ENCODE measurements at places on chromosomes 11 and 22. TPM values are rescaled to one million over a fixed set of nuclear protein-coding genes. Genes with fewer than 3 reads are reported as not detected.

DNA sequence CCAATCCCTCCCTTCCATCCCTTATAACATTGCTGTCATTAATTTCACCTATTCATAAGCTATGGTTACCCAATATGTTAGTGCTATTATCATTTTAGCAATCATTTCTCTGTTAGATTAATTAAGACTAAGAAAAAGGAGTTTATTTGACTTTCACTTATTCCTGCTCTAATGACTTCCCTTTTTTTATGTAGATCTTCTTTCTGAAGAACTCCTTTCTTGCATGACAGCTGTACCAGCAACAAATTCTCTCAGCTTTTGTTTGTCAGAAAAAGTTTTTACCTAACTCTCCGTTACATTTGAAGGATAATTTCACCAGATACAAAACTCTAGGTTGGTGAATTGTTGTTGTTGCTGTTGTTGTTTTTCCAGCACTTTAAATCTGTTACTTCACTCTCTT, 28.6 kb upstream of the OR8B8 start:
- no peaks in the 10 kb centered on the region for H3K36me3 ChIP-seq
- H3K4me1 ChIP-seq, result no peaks in the 10 kb centered on the region
- no peak for DNase-seq

- peaks cover 2% of the 10 kb centered on the region for H3K4me1 ChIP-seq
- no peaks in the 10 kb centered on the region for H3K36me3 ChIP-seq
- H3K27ac ChIP-seq, result no peak overlapping the region
- H3K4me3 ChIP-seq, result no peak overlapping the region
- H3K27me3 ChIP-seq, result peaks cover 15% of the 10 kb centered on the region
- DNase-seq, result no peak
Observed at GRCh38 chr11:132111316-132111715, 740.9 kb downstream of the NTM start.

DNA sequence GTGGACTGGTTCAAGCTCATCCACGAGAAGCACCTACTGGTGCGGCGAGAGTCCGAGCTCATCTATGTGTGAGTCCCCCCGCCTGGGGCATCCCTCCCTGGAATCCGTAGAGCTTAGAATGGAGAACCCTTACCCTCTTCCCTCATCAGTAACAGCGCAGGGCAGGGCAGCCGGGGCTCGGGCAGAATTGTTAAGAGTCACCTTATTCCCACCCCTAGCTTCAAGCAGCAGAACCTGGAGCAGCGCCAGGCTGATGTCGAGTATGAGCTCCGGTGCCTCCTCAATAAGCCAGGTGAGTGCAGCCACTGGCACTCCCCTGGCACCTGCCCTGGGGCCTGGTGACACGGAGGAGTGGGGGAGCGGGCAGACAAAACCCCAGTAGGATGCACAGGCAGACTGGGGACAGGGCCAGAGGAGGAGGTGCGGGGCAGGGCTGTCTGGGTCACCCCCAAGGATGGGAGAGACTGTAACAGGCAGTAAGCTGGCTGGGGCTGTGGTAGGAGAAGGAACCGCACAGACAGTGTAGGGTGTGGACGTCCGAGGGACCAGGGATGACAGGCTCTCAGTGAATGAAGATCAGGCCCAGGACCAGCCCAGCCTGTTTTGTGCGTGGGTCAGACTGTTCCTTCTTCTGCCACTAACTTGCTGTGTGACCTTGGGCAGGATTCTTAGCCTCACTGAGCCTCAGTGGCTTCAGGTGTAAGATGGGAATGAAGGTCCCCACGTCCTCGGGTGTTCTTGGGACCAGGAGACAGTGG, 20.4 kb downstream of the C22orf23 start:
- H3K27me3 ChIP-seq, result no peaks in the 10 kb centered on the region
- peaks cover 4% of the 10 kb centered on the region for H3K36me3 ChIP-seq
- DNase-seq, result no peak
- H3K27ac ChIP-seq, result no peak overlapping the region

DNA sequence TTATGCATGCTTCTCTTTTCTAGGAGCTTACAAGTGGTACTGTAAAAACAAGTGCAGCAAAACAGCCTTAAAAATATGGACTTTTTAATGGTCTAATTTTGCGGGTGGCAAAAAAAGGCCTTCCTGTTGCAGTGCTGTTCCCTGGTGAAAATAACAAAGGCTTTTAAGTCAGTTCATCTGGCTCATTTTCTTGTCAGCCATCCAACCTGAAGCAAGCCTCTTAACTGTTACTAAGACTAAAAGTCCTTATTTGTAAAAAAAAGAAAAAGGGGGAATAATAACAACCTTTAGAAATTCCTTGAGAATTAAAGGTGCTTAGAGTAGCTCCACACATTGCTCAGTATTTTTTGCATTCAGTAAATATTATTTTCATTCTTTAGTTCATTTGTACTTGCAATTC, 200.5 kb upstream of the CHORDC1 start:
- no peak overlapping the region for H3K4me3 ChIP-seq
- H3K27ac ChIP-seq, result no peak overlapping the region
- H3K27me3 ChIP-seq, result no peaks in the 10 kb centered on the region
- DNase-seq, result no peak

DNA sequence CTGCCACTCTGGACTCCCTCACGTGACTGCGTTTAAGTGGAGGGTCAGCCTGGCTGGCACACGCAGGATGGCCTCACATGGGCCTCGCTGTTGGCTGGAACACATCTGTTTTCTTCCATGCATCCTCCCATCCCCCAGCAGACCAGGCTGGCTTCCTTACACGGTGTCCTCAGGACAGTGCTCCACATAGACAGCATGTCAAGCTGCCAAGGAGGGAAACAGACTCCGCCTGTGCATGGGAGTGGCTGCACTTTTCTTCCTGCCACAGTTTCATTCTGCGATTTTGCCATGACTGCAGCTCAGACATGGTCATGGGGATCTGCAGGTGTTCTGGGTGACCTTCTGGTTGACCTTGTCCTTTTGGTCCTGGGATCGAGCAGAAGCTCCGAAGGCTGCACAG, 344.2 kb downstream of the SHANK2 start:
- H3K27me3 ChIP-seq, result peaks cover 42% of the 10 kb centered on the region
- no peak overlapping the region for H3K4me3 ChIP-seq
- H3K4me1 ChIP-seq, result no peaks in the 10 kb centered on the region
- no peaks in the 10 kb centered on the region for H3K36me3 ChIP-seq
- H3K27ac ChIP-seq, result no peak overlapping the region
- DNase-seq, result no peak

GRCh38 chr11:125281831-125282595, 117.5 kb downstream of the PKNOX2 start:
- DNase-seq, result no peak
- H3K4me3 ChIP-seq, result no peak overlapping the region
- H3K27me3 ChIP-seq, result peaks cover 40% of the 10 kb centered on the region
- H3K36me3 ChIP-seq, result no peaks in the 10 kb centered on the region
- H3K27ac ChIP-seq, result no peak overlapping the region
- H3K4me1 ChIP-seq, result peaks cover 2% of the 10 kb centered on the region

Gene PIWIL4
- total RNA-seq, result 1.3 TPM

Gene CSNK1E
- 157 TPM for total RNA-seq

Gene PVALB
- total RNA-seq, result not detected

Gene IFTAP
- 1.9 TPM for total RNA-seq

Gene IL10RA
- total RNA-seq, result 274 TPM

Gene OR52A1
- not detected for total RNA-seq

Gene PAX6
- not detected for total RNA-seq

Gene LRRC56
- total RNA-seq, result 5.7 TPM

Gene FAM180B
- 0.47 TPM for total RNA-seq

Gene GSTT4
- not detected for total RNA-seq

Data from T-helper 17 cell (primary cell).